ENCODE measurements at places on chromosomes 7 and 10. TPM values are rescaled to one million over a fixed set of nuclear protein-coding genes. Genes with fewer than 3 reads are reported as not detected.

The ANKRD2 gene
- total RNA-seq: not detected

The DTX2 gene
- total RNA-seq: 40.0 TPM

The TMEM273 gene
- 11.2 TPM for total RNA-seq

The ENO4 gene
- total RNA-seq: not detected

The IFIT1B gene
- not detected for total RNA-seq

The ZNF804B gene
- not detected for total RNA-seq

The EN2 gene
- not detected for total RNA-seq

The ZMIZ1 gene
- 50.7 TPM for total RNA-seq

The SEMA3A gene
- total RNA-seq: 0.17 TPM

The OIT3 gene
- total RNA-seq: not detected

The ASB10 gene
- not detected for total RNA-seq

The ZNF12 gene
- 24.3 TPM for total RNA-seq

The WNT8B gene
- 0.20 TPM for total RNA-seq

The SFTPA1 gene
- not detected for total RNA-seq

The SAMD9 gene
- total RNA-seq: 59.5 TPM

All from T-helper 1 cell treated with Interleukin-12 subunit alpha and Interleukin-12 subunit beta and Interleukin-4 antibody, amounts not matched to agents 30 ng/mL and 1 ng/mL, for 36 hours (primary cell).